Esophagus mucosa (tissue), 1 donor: ENCODE measurements at places on chromosomes 16 and 17. TPM values are rescaled to one million over a fixed set of nuclear protein-coding genes. Genes with fewer than 3 reads are reported as not detected.

GRCh38 chr16:5845046-5845445, 747.5 kb upstream of the EEF2KMT start:
- no peak for ATAC-seq

DNA sequence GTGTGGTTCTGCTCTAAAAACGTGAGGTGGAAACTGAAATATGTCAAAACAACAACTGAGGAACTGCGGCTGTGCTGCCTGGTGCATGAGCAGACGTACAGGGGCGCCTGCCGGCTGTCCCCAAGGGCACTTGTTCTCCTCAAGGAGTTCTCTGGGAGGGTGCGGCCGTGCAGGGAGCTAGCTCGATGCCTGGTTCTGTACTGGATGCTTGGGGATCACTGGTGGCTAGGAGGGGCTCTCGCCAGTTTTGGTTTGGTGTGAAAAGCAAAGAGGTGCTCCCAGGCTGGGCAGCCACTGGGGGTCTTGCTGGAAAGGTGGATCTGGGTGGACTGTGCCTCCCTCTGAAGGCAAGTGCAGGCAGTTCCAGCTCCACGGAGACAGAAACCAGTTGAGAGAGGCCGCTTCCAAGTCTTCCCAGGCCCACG, 41.9 kb upstream of the ATP2A3 start:
- ATAC-seq = no peak

ZFPM1 gene
- 3.2 TPM for total RNA-seq

GRCh38 chr17:48729335-48730239, 1.0 kb upstream of the HOXB13 start:
- ATAC-seq = no peak

GRCh38 chr17:4542726-4543191, 12.4 kb downstream of the MYBBP1A start:
- no peak for ATAC-seq
